ENCODE measurements at places on chromosomes 3 and 15.

DNA sequence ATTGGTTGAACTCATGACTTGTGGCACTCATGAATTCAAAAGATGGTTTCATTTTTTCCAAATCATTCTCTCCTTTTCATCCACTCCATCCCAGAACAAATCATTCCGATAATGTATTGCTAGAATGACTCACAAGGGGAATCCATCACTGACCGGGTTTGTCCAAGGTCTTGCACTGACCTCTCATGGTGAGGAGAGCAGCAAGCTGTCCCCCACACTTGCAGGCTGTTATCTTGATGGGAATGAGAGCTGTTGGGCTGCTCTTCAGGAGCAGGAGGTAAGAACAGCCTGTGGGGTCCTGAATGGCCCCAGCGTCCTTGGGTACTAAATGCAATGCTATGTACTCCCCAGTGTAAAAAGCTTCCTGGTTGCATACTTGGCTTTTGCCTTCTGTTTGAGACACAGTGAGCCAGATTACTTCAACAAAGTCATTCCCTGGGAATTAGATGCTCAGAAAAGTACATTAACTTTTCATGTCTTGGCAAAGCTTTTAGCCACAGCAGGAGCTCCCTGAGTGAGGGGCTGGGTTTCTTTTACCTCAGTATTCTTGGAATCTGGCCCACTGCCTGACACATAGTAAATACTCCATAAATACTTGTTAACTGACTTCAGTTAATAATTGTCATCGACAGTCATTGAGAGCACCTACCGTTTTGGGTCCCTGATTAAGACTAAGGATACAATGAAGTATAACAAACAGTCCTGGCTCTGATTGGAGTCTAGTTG is 24.1 kb downstream of the CCNL1 start:
- H3K27me3 ChIP-seq, result no peaks in the 10 kb centered on the region
- no peak for DNase-seq
- no peak overlapping the region for H3K4me3 ChIP-seq
- H3K27ac ChIP-seq, result no peak overlapping the region

DNA sequence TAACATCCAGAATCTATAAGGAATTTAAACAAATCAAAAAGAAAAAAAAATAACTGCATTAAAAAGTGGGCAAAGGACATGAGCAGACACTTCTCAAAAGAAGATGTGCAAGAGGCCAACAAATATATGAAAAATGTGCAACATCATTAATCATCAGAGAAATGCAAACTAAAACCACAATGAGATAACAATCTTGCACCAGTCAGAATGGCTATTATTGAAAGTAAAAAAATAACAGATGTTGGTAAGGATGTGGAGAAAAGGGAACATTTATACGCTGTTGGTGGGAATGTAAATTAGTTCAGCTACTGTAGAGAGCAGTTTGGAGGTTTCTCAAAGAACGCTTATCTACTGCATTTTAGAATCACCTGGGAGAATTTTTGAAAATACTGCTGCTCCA is 186.1 kb downstream of the OTOL1 start:
- H3K4me3 ChIP-seq, result no peak overlapping the region
- H3K27me3 ChIP-seq, result no peaks in the 10 kb centered on the region
- no peaks in the 10 kb centered on the region for H3K36me3 ChIP-seq
- H3K4me1 ChIP-seq, result no peaks in the 10 kb centered on the region
- no peak overlapping the region for H3K27ac ChIP-seq
- DNase-seq, result no peak

- no peak for DNase-seq
- no peaks in the 10 kb centered on the region for H3K27me3 ChIP-seq
- H3K4me3 ChIP-seq, result no peak overlapping the region
- H3K4me1 ChIP-seq, result no peaks in the 10 kb centered on the region
These were observed 54.2 kb downstream of the RPL39L start for GRCh38 chr3:187085021-187085666.

GRCh38 chr3:177357352-177358090 is 160.2 kb upstream of the TBL1XR1 start:
- peaks cover 46% of the 10 kb centered on the region for H3K4me1 ChIP-seq
- DNase-seq, result no peak
- no peaks in the 10 kb centered on the region for H3K27me3 ChIP-seq
- H3K4me3 ChIP-seq, result peak overlapping the region; percentile 91

- no peaks in the 10 kb centered on the region for H3K27me3 ChIP-seq
- no peak overlapping the region for H3K4me3 ChIP-seq
- no peak overlapping the region for H3K27ac ChIP-seq
- no peaks in the 10 kb centered on the region for H3K4me1 ChIP-seq
These were observed 98.9 kb downstream of the MEIS2 start for GRCh38 chr15:37001417-37001816.

GRCh38 chr3:174821477-174821876 is 37.7 kb upstream of the NAALADL2 start:
- no peak for DNase-seq
- H3K36me3 ChIP-seq, result no peaks in the 10 kb centered on the region
- no peak overlapping the region for H3K27ac ChIP-seq
- H3K4me3 ChIP-seq, result no peak overlapping the region

GRCh38 chr15:30922480-30923311 is 19.0 kb downstream of the FAN1 start:
- H3K27ac ChIP-seq, result no peak overlapping the region
- H3K36me3 ChIP-seq, result peaks cover 33% of the 10 kb centered on the region
- no peak for DNase-seq
- no peaks in the 10 kb centered on the region for H3K4me1 ChIP-seq
- no peaks in the 10 kb centered on the region for H3K27me3 ChIP-seq

GRCh38 chr3:152400887-152401286 is 132.2 kb downstream of the MBNL1 start:
- peak overlapping the region; percentile 84 for H3K27ac ChIP-seq
- DNase-seq, result no peak
- H3K27me3 ChIP-seq, result no peaks in the 10 kb centered on the region
- H3K4me3 ChIP-seq, result no peak overlapping the region
- H3K4me1 ChIP-seq, result peaks cover 65% of the 10 kb centered on the region
- peaks cover 31% of the 10 kb centered on the region for H3K36me3 ChIP-seq

DNA sequence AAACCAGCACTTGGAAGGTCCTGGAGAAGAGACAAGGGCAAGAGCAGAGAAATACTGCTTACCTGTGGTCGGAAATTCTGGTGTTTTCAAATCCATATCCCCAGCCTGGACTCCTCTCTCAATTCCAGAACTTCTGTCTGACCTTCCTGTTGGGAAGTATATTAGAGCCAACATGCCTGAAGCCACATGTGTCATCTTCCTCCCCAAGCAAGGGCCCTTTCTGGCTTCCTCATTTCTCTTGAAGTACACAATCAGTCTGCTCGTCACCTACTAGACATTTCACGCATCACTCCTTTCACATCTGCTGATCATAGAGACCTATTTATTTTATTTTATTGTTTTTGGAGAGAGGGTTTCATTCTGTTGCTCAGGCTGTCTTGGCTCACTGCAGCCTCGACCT is 8.4 kb downstream of the PARP14 start:
- no peak overlapping the region for H3K4me3 ChIP-seq
- H3K36me3 ChIP-seq, result peaks cover 53% of the 10 kb centered on the region
- peak overlapping the region; percentile 39 for H3K27ac ChIP-seq
- no peaks in the 10 kb centered on the region for H3K27me3 ChIP-seq
- DNase-seq, result no peak
- H3K4me1 ChIP-seq, result peaks cover 18% of the 10 kb centered on the region

DNA sequence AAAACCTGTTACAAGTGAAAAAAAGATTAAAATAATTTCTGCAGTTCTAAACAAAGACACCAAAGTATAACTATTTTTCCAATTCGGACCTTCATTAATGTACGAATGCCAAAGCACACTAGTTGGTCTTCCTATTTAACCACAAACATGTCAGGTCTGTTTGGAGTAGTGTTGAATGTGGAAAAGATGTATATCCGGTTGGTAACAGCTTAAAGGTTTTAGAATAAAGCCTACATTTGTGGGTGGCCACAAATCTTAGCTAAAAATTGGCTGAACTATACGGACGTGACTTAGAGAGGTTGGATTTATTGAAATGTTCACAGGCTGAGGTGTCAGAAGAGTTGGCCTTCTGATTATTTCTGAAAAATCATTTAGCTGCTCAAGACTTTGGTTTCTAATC is 78.4 kb downstream of the FSIP1 start:
- no peak for DNase-seq
- no peak overlapping the region for H3K4me3 ChIP-seq
- H3K36me3 ChIP-seq, result no peaks in the 10 kb centered on the region

DNA sequence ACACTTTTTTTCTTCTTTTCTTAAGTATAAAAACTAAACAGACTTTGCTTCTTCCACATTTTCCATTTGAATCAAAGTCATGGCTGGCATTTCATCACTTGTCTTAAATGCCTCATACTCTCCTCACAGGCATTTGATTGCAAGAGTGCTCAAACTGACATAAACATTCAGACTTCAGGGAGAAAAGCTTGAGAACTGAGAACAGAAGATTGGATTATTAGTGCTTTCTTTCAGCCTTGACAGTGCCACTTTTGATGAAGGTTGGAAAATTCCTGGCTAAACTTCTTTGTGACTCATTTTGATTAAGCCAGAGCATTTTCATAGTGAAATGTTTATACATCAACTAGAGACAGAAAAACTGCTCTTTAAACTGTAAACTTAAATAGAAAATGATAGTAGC is 544.4 kb downstream of the DIPK2A start:
- H3K4me3 ChIP-seq, result no peak overlapping the region
- no peaks in the 10 kb centered on the region for H3K4me1 ChIP-seq
- no peaks in the 10 kb centered on the region for H3K27me3 ChIP-seq
- H3K27ac ChIP-seq, result no peak overlapping the region
- no peaks in the 10 kb centered on the region for H3K36me3 ChIP-seq

DNA sequence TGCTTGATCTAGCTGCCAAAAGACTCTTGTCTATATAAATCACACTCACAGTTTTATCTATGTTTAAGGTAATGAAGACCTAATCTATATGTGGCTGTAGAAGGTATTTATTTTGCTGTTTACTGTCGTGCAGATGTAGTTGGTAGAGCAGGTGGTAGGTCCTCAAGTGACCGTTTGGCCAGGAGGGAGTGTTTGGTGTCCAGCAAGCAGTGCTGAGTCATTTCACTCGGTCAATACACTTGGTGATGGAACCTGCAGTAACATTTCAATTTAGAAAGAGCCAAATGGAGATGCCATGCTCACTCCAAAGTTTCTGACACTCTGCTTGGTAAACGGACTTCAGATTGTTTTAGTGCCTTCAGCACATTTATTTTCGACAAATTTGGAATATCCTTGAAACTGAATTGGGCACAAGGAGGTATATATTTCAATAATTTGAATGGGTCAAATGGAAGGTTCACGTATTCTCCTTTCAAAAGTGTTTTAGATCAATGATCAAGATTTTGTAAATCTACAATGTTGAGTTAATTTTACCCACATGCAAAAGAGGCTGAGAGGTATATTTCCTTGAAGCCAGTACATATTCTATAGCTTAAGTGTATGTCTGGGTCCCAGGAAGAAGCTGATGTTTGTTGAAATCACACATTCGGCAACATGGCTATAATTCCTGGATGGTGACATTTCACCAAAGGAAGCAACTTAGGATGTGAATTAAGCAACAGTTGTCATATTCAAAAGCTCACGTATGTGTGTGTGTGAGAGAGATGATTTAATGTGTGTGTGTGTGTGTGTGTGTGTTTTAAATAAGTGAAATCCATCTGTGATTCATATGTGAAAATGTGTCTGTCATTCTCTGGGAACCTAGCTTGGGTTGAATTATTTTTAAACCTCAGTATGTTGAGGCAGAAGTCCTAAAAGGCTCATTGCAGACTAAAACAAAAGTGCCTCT is 7.7 kb upstream of the CX3CR1 start:
- peaks cover 31% of the 10 kb centered on the region for H3K4me1 ChIP-seq
- H3K27ac ChIP-seq, result no peak overlapping the region
- no peak for DNase-seq
- H3K4me3 ChIP-seq, result no peak overlapping the region

GRCh38 chr3:110871869-110872268 is 199.7 kb upstream of the NECTIN3 start:
- H3K27me3 ChIP-seq, result peaks cover 12% of the 10 kb centered on the region
- no peak overlapping the region for H3K27ac ChIP-seq
- H3K4me1 ChIP-seq, result no peaks in the 10 kb centered on the region
- DNase-seq, result no peak
- H3K4me3 ChIP-seq, result no peak overlapping the region

DNA sequence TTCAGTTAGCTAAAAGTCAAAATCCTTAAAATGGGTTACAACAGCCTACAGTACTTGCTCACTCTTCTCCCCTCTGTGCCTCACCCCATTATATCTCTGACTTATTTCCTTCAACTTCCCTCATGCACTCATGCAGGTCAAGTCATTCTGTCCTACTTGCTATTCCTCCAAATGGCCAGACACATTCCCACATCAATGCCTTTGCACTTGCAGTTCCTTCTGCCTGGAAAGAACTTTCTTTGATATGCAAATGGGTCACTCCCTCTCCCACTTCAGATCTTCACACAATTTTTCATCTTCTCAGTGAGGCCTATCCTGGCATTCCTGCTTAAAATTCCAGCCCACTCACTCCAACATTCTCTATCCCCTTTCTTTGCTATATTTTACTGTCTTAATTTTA is 547.2 kb upstream of the TGFBR2 start:
- no peaks in the 10 kb centered on the region for H3K36me3 ChIP-seq
- H3K4me1 ChIP-seq, result no peaks in the 10 kb centered on the region
- H3K27me3 ChIP-seq, result no peaks in the 10 kb centered on the region
- no peak overlapping the region for H3K27ac ChIP-seq

DNA sequence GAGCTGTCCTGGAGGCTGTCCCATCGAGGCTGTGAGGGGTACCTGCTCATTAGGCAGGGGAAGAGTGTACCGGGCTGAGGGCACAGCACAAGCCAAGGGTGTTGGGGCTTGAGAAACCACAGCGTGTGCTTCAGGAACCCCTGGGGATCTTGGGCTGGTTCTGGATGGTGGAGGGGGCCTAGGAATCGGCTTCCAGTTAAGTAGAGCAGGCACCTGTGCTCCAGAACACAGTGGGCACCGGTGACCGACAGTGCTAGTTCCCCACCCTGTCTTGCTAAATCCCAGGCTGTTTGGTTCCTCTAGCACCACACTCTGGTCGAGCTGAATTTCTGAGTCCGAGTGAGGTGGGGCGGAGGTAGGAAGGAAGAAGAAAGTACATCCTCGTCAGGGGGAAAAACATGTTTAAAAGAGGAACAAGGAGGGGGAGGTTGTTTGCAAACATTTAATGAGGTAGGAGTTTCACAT is 29.1 kb downstream of the SLC6A6 start:
- H3K36me3 ChIP-seq, result peaks cover 20% of the 10 kb centered on the region
- H3K27ac ChIP-seq, result peak overlapping the region; percentile 100
- peaks cover 94% of the 10 kb centered on the region for H3K4me1 ChIP-seq
- no peaks in the 10 kb centered on the region for H3K27me3 ChIP-seq
- DNase-seq, result peak; percentile 21

- no peak overlapping the region for H3K27ac ChIP-seq
- H3K27me3 ChIP-seq, result peaks cover 78% of the 10 kb centered on the region
- H3K4me3 ChIP-seq, result no peak overlapping the region
- DNase-seq, result no peak
- no peaks in the 10 kb centered on the region for H3K4me1 ChIP-seq
These were observed 2.0 kb downstream of the OR4F15 start for GRCh38 chr15:101813803-101814534.

DNA sequence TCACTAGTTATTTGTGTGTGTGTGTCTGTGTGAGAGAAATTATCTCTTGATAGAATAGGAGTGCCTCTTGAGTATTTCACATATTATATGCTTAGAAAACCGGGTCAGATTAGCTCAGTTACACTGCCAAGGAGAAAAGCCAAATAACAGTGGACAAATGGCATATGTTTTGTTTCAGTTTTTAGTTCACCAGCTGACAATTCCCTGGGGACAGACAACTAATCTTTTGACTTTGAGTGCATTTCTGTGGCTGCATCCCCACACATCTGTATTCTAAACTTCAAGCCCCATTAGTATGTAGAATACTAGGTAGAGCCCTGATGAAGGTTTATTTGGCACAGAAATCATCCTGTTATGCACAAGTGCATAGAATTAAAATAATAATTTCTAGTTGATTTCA is 227.7 kb upstream of the CNTN3 start:
- no peaks in the 10 kb centered on the region for H3K27me3 ChIP-seq
- H3K27ac ChIP-seq, result no peak overlapping the region
- H3K4me3 ChIP-seq, result no peak overlapping the region
- no peaks in the 10 kb centered on the region for H3K4me1 ChIP-seq

Measured in central memory CD8-positive, alpha-beta T cell (primary cell).